ENCODE measurements at places on chromosomes 3 and 15.

DNA sequence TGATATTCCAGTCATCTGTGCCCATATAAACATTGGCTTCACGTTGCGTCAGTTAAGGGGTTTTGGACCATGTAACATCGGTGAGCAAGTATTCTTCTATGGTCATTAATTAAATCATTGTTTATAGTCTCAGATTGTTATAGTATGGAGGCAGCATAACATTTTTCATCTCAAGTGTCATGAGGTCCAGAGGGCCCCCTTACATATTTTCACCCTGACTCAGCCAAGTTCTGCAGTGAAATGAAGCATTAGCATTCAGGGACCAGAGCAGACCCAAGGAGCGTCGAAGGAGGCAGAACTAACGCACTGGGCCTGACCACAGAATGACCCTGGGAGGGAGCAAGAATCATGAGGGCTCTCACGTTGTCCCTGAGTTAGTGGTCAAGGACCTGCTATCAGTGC is 171.5 kb downstream of the LRTM1 start:
- DNase-seq, result no peak

- DNase-seq, result no peak
Observed at GRCh38 chr15:66224946-66225345, 28.6 kb downstream of the MEGF11 start.

GRCh38 chr3:34183611-34184340 is 385.3 kb downstream of the PDCD6IP start:
- DNase-seq, result no peak

DNA sequence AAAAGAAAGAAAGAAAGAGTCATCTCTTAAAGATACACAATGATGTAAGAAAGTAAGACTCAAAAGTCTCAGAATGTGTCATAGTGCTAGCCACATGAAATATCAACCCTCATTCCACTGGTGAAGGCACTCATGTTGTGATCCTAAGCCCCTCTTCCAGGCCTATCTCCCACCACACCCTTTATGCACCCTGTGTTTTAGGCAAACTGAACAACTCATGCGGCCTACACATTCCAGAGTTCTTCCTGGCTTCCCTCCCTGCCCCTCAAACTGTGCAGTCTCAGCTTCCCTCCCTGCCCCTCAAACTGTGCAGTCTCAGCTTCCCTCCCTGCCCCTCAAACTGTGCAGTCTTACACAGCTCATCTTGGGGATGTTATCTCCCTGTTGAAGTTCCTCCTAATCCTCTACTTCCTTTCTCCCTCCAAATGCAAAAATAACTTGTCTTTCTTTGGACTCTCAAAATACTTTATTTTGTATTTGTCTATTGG is 69.0 kb upstream of the FNDC3B start:
- DNase-seq, result no peak

DNA sequence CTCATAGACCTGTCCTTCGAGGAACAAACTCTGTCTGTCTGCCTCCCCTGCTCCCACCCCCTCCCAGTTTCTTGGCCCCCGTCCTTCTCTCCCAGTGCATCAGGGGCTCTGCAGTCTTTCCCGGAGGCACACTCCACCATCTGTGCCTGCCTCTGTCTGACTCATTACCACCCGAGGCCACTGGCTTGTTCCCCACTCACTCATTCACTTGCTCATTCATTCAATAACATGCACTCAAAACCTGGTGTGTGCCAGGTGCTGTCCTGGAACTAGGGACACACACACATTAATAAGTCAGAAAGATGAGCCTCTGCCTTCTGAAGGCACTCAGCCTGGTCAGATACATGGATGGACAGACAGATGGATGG is 12.4 kb downstream of the AMIGO3 start:
- no peak for DNase-seq

DNA sequence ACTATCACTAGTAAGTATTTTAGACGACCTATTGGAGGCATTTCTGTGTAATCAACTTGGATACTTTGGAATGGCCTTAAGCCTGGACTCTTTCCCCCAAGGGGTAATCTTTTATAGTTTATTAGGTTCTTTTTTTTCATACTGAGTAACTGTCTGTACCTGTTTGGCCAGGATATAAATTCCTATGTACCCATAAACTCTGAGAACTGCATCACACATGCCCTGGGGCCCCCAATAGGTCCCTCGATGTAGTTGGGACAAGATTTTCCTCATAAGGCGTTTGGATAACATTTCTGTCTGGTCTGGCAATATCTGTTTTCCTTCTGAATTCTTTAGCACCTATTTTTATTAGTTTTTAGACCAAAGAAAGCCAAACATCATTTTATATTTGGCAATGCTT is 86.4 kb upstream of the WNT7A start:
- DNase-seq, result no peak

- DNase-seq, result no peak
Observed at GRCh38 chr3:170090601-170090981, 52.8 kb downstream of the GPR160 start.

DNA sequence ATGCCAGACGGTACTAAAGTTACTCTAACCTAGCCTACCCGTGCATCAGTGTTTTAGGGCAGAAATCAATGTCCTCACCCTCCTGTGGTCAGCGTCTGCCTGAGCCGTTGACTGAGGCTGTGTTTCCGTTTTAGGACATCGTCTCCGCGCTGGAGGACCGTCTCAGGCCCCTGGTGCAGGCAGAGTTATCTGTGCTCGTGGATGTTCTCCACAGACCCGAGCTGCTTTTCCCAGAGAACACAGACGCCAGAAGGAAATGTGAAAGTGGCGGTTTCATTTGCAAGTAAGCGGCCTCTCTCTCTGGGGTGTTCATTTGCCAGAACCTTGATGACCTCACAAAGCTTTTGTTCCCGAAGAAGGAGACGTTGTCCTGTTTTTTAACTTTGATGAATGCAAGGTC is 217.0 kb downstream of the ITPR1 start:
- no peak for DNase-seq

- DNase-seq, result peak; percentile 58
Observed at GRCh38 chr3:184133840-184134745, 1.1 kb upstream of the EIF2B5 start.

- DNase-seq, result no peak
Observed at GRCh38 chr15:60385620-60386552, 11.9 kb downstream of the ANXA2 start.

DNA sequence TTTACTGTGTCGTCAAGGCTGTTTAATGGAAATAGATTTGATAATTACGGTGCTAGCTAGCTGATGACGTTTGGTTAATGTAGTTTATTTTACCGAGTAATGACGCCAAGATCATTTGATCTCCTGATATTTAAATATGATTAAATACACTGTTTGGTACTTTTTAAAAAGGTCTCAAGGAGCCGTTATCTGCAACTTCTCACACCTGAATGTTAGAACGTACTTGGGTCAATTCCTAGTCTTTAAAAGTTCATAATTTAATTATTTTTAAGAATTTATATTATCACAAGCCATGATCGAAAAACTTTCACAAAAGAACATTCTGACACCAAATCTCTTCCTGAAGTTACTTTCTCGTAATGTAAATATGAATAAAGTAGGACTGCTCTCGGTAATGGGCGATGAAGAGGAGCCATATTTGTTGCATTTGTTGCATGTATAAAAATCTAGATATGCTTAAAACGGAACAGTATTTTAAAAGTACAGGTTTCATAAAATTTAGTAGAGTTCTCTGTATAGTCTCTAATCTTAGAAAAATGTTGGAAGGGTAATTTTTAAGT is 16.2 kb upstream of the CHD2 start:
- no peak for DNase-seq

- DNase-seq, result no peak
Observed at GRCh38 chr15:84685304-84685703, 27.3 kb upstream of the NMB start.

DNA sequence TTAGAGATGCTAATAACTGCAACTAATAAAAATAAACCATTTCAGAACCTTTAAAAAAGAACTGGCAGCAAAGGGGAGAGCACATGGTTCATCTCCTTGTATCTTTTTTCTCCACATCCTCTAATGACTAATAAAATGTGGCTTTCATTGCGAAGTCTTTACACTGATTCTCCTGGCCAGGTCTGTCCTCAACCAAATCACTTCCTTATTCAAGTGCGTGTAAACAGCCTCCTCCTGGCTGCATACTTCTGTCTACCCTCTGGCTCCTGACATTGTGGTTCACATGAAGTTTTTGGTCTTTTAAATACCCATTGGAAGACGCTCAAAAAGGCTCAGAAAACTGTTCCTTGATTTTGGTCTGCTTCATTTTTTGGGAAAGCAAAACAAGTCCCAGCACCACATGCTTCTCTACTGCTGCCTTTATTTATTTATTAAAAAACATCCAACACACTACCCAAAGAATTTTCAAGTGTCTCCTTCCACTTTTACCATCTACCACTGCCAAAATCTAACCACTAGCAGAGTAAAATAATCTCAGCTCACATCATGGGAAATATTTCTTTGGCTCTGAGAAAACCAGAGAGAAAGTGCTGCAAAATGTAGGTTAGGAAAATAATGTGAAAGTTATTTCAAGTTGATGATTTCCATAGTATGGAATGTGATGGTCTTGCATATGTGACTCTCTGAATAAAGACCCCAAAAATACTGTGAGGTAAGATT is 85.1 kb downstream of the EFL1 start:
- peak; percentile 10 for DNase-seq

DNA sequence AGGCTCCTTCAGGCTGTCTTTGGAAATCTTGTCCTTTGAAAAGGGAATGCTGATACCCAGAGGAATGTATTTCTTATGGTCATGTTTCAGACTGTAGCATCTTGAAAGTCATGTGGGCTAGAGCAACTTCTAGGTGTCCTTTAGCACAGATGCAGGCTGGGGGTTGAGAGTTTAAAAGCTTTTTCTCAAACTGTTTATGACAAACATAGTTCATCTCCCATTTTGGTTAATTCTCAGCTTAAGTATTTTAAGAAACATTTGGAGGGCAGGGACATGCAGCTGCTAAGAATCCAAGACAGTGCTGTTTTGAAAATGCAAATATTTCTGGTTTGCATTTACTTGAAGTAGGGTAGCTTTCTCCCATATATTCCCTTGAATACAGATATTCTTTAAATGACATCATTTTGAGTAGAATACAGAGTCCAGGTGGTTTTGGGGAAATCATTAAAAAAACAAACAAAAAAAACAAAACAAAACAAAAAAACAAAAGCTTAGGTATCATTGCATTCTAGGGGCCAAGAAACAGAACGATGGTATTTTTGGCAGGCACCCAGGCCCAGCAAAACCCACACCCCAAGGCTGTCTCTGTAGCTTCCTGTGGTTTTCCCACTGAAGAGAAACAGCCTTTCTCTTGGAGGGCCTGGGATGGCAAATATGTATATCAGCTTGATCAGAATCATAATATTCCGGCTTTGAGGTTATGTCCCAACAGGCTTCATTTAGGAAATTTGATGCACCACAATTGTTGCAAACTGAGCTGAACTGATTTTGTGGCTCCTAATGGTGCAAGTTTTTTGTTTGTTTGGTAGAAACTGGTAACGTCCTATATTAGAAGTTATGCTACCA is 120.0 kb downstream of the ATG7 start:
- no peak for DNase-seq

DNA sequence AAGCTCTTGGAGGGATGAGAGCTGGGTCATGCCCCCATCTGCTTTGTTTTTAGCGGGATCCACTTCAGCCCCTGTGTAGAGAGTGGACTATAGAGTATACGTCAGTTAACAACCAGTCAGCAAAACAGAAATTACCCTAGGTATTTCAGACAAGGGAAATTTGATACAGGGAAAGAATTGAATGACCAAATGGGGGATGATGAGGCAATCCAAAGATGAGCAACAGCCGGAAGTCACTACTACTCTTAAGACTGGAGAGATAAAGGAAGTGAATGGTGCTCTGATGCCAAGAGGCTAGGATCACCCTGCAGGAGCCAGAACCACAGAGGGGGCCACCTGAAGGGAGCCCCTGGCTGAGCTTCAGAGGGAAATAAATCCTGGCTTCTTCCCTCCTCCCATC is 1.7 kb upstream of the GPR62 start:
- DNase-seq, result no peak

DNA sequence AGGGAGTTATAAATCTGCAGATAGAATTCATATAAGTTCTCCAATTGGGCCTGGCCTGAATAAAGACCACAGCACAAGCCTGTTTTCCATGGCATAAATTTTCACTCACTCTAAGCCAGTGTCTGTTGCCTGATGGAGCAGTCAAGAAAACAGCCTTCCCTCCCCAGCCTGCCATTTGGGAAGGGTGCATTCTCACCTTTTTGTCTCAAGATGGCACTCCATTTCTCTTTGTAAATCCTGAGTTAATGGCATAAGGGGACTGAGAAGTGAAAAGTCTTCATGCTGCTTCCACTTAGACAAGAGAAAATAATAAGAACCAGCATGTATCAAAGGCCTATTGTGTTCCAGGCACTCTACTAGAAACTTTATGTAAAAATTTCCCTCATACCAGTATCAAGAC is 115.6 kb upstream of the MANF start:
- no peak for DNase-seq

GRCh38 chr15:76138436-76138835 is 78.7 kb downstream of the TMEM266 start:
- no peak for DNase-seq

DNA sequence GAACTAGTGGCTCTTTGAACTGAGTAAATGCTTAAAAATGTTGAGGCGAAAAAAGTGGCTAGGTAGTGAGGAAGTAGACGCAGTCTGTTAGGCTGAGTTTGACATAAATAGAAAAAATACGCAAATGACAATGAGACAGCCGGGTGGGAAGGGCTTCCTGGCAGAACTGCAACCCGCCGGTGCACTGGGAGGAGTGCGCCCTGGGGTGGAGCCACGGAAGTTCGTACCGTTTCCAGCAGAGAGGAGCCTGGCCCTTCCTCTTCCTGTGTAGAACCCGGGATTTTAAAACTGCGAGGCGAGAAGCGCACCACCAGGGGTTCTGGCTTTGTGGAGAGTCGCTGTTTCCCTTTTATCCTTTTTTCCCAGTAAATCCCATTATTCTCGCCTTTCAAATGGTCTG is 602.6 kb downstream of the PYDC2 start:
- DNase-seq, result peak; percentile 1

DNA sequence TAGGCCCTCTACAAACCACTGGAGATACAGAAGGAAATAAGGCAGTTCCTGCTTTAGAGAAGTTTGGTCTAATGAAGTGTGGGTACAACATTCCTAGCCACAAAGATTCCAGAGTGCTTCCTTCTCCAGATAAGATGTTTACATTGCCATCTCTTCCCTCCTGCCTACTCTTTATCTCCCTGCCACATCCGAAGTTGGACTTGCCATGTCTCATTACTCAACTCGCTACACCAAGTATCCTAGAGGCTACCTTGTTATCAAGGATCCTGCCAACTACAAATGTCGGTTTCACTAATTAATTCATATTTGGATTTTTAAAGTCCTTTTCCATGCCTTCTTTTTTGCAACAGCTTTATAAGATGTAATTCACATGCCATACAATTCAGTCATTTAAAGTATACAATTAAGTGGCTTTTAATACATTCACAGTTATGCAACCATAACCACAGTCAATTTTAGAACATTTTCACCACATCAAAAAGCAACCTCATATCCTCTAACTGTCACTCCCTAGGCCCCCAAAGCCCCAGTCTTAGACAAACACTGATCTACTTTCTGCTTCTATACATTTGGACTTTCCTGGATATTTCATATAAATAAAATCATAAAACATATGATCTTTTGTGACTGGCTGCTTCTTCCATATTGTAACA is 53.7 kb upstream of the CSTA start:
- peak; percentile 42 for DNase-seq

GRCh38 chr3:133964547-133964946 is 65.2 kb downstream of the SLCO2A1 start:
- no peak for DNase-seq

- DNase-seq, result no peak
Observed at GRCh38 chr3:43198791-43199644, 87.3 kb upstream of the SNRK start.

All from hematopoietic multipotent progenitor cell (in vitro differentiated cells).